ENCODE measurements at places on chromosomes 4 and X.

GRCh38 chrX:40474205-40474626 is 106.6 kb upstream of the ATP6AP2 start:
- no peak for DNase-seq

- DNase-seq: no peak
Observed at GRCh38 chrX:10387011-10387410, 230.2 kb downstream of the CLCN4 start.

DNA sequence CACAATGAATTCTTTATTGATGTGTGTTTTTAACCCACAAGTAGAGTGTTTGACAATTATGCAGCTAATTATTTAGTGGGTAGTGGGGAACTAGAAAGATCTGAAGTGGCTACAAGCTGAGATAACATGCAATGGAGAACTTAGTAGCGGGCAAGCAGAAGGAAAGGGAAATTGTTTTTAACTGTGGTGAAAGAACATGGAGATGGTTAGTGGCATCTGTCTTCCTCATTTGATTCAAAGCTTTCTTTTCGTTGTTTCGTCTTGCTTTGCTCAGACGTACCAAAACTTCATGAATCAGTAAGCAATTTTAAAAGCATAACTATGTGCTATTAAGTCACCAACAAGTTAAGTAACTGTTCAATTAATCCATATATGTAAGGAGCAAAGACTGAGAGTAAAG is 169.9 kb downstream of the BANK1 start:
- no peak for DNase-seq

- no peak for DNase-seq
Observed at GRCh38 chrX:57904176-57904880, 5.9 kb downstream of the ZXDA start.

DNA sequence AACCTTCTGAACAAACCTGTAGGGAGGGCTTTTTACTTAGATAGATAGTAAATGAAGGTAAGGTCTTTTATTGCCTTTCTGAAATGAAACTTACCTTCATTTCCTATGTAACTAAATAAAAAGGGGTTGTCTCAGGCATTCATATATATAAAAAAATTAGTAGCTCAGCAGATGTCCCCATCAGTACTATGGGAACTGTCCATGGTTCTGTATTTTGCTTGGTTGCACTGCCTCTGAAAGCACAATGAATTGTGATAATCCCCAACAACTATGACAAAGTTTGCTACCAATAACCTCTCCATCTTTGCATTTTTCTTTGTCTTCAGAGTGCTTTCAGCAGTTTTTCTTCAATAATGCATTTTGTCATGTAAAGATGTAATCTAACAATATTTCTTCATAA is 222.4 kb downstream of the SLIT2 start:
- DNase-seq: no peak

GRCh38 chrX:17697191-17697590 is 40.1 kb upstream of the SCML1 start:
- no peak for DNase-seq

DNA sequence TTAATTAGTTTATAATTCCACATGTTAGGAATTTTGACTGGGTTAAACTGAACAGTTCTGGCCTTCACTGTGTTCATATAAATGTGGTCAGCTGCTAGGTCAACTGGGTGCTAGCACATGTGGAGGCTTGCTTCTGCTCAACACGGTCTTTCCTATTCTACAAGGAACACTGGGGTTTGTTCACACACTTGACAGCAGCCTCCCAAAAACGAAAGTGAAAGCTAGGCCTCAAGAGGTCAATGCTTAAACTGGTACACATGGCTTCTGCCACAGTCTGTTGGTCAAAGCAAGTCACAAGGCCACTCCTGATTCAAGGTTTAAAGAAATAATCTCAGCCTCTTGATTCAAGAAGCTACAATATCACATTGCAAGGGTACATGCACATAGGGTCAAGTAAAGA is 126.5 kb downstream of the QDPR start:
- no peak for DNase-seq

GRCh38 chr4:169175476-169175875 is 95.3 kb downstream of the SH3RF1 start:
- DNase-seq: no peak

DNA sequence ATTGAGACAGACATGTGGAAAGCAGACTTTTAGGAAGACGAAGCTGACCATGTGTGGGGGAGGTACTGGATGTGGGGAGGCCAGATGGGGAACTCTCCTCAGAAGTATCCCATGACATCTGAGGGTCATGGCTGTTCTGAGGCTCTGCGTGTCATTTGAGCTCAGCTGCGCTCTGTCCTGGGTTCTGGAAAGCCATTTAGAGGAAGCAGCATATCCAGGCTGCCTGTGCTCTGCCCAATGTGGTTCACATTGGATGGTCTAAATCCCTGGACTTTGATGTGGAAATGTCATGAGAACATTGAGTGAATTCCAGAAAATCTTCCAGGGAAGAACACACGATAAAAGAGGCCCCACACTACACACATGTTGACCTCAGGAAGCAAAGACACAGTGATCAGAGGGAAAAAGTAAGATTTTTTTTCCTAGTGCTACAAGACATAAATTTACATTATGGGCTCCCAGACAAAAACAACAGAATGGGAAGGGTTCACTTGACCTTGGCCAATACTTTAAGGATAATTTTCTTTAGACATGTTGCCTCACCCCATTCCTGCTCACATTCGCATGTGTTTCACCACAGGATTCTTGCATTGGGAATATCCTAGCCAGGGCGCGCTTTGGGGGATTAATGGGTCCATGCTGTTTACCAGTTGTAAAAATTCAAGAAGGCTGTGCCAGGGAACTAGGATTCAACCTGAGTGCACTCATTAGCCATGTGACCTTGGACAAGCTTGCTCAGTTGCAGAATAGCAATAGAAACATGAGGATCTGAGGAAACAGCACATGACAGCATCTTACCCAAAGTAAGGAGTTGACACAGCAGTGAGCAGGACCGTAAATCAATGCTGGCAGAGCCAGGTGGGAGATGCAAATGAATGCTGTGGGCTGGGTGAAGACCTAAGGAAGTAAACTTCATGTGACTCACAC is 73.2 kb upstream of the C1QTNF7 start:
- DNase-seq: no peak

GRCh38 chr4:26076000-26076587 is 162.1 kb downstream of the SMIM20 start:
- no peak for DNase-seq

GRCh38 chr4:22463179-22463578 is 52.7 kb downstream of the ADGRA3 start:
- no peak for DNase-seq

DNA sequence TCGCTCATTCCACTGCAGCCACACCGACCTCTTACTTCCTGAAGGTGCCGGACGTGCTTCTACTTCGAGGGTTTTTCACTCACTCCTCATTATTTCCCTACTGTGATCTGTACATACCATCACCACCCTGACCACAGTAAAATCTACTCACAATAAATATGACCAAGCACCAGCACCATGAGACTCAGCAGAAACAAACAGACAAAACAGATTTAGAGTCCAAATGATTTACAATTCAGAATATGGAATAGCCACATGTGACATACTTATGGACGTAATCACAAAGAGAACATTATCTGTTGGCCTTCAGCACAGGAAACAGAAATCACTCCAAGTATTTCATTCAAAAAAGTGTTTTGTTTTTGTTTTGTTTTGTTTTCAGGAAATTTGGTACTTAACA is 16.1 kb upstream of the KLB start:
- no peak for DNase-seq

DNA sequence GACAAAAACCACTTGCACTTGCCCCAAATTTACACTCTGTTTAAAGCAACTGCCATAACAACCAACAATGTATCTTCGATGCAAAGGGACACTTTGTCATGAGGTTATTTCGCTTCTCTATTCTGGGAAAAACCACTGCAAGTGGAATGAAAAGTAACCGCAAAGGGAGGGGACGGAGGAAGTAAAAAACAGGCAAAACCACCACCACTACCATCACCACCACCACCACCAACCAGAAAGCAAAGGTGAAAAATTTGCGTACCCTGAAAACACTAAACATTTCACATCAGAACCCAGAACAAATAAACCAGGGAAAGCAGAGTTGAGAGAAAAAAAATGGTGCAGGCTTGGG is 1.2 kb upstream of the N4BP2 start:
- peak; percentile 19 for DNase-seq

GRCh38 chr4:42673082-42673425 is 16.1 kb upstream of the ATP8A1 start:
- no peak for DNase-seq

DNA sequence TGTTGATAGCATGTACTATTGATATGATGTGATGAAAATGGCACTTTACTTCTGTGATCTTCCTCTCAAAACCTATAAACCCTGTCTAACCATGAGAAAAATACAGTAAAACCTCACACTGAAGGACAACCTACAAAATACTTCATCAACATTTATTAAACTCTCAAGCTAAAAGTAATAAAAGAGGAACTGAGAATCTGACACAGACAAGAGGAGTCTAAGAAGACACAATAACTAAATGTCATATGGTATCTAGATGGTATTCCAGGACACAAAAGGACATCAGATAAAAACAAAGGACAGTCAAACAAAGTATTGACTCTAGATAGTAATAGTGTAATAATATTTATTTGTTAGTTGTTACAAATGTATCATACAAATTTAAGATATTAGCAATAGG is 655.3 kb downstream of the SH3BGRL start:
- no peak for DNase-seq

DNA sequence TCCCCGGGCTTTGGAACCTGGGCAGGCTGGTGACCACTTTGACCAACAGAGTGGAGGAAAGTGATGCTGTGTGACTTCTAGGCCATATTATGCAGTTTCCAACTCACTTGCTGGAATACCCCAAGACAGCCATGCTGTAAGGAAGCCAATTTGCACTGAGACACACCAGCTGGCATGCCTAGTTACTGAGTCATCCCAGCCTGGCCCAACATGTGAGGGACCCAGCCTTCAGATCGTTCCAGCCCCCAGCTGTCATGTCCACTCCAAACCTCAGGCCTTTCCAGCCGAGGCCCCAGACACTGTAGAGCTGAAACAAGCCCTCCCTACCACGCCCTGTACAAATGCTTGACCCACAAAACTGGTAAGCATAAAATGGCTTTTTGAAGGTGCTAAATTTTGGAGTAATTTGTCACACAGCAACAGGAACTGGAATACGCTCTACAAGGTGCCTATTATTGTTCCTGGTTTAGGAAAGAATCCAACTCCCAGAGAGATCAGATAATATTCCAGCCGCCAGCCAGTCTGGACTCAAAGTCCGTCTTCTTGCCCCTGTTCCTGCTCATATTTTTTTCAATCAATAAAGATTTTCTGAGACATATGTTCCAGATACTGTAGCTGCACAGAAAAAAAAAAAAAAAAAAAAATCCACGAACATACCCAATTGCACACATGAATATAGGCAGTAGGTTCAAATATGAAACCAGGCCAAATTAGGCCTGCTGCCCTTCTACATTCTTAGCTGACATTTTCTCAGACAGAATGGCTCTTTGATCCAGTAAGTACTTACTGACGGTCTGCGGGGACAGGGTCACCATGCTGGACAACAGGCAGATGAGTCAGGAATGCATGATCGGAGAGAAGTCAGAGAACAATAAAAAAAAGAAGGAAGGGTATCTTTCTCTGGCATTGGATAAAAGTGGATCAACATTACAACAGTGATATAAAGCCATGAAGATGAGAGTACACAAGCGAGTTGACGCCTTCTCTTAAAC is 35.1 kb downstream of the SH3KBP1 start:
- no peak for DNase-seq

DNA sequence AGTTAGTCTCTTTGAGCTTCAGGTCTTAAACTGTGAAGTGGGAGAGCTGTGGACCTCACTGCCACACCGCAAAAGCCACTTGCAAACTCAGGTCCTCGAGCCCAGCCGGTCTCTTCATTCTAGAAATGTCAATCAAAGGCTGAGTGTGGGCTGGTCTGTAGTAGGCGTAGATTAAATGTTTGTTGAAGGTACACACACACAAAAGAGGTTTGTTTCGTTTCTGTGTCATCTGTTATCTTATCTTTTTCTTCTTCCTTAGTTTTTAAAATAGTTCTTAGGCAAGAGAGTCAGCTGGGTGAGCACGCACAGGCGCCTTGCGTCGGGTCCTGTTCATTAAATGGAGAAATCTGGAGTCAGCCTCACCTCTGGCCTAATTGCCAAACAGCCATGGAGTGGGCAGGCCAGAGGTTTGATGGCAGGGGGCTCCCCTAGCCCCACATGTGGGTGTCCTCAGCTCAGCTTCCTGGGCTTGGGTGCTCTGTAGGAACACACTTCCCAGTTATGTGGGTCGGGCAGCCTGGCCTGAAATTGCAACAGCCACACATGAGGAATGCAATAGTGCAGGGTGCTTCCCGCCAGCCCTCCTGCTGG is 836 bp upstream of the PSAPL1 start:
- no peak for DNase-seq

DNA sequence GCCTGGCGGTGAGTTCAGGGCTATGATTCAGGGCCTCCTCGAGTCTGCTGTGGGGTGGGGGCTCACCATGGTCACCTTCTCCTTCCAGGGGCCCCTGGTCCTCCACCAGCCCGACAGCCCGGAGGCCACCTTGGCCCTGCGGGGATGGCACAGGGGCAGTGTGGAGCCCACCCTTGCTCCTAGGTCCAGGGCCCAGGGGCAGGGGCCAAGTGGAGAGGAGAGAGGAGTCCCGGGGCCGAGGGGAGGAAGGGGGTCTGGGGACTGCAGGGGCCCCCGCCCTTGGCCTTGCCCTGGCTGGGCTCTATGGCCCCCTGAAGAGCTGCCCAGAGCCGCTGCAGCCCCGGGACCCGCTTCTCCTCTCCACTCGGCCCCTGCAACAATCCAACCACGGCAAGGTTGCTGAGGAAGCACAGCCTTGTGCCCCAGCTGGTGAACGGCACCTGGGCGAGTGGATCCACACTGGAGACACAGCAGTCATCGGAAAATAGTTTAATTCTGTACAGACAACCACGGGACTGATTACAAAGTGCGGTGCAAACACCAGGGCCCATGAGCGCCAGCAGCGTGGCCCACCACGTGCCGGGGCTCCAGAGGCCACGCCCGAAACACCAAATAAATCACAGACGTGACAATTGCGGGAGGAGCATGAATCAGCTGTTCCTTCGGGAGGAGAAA is 23.0 kb upstream of the CPLX1 start:
- no peak for DNase-seq

GRCh38 chr4:8854931-8855330 is 16.7 kb downstream of the HMX1 start:
- DNase-seq: no peak

GRCh38 chrX:79645749-79646148 is 278.6 kb upstream of the ITM2A start:
- no peak for DNase-seq

GRCh38 chr4:77619408-77619807 is 13.8 kb downstream of the CXCL13 start:
- DNase-seq: no peak

DNA sequence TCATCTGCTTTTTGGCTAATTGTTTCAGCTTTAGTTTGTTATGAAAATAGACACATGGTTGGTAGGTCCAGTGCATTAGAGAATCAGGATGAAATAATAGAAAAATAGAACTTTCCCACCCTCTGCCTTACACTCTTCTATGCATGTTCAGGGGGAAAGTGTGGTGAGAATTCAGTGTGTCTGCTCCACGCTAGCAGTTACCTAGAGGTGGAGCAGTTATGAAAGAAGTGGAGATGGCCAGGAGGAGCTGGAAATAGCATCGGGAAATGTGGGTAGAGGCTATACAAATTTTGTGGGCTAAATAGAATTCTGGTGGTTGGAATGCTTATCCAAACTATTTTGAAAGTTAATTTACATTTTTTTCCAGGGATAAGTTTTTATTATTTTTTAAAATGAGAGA is 91.4 kb upstream of the MAD2L1 start:
- no peak for DNase-seq

All from stimulated activated CD8-positive, alpha-beta memory T cell treated with anti-CD3 and anti-CD28 coated beads, Interleukin-7, amount 100 ng/mL, for 1 hour (primary cell).